ENCODE measurements at places on chromosomes 7 and 10. TPM values are rescaled to one million over a fixed set of nuclear protein-coding genes. Genes with fewer than 3 reads are reported as not detected.

GRCh38 chr7:17722798-17723197 is 217.5 kb downstream of the SNX13 start:
- DNase-seq = no peak

DNA sequence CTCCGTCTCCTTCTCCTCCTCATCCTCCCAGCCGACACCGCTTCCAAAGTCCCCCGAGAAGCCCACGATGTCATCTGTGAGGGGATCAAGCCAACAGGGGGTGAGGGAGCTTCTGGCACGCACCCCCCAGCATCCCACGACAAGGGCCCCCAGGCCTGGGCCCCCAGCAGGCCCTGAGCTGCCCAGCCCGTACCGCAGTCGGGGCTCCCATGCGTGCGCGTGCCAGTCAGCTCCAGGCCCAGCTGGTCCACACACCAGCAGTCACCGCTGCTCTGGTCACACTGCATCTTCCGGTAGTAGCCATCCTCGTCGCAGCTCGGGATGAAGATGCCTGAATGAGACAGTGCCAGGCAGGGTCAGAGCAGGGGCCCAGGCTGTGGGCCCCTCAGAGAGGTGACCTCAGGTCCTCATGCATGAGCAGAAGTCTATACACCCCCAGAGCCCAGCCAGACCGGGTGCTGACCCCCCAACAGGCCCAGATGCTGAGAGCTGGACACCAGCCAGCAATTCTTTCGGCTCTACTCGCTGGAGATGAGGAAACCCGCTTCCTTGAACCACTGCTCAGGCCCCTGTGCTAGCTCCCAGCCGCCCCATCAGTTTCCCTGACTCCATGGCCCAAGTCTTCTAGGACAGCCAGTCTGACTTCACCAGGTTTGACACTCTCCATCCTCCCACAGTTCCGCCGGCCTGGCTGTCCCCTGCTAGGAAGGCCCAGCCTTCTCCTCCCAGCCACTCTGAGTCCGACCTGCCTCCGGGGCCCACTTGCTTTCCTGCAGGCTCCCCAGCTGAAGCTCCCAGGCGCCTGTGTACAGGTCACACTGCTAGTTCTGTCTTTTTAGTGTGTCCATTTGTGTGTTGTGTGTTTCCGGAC is 25.3 kb downstream of the SPOCK2 start:
- DNase-seq = no peak

GRCh38 chr7:94029976-94030375 is 25.8 kb upstream of the BET1 start:
- no peak for DNase-seq

- no peak for DNase-seq
Observed at GRCh38 chr7:48441848-48442492, 270.7 kb downstream of the ABCA13 start.

GRCh38 chr10:112728118-112728883 is 221.7 kb upstream of the TCF7L2 start:
- DNase-seq = no peak

DNA sequence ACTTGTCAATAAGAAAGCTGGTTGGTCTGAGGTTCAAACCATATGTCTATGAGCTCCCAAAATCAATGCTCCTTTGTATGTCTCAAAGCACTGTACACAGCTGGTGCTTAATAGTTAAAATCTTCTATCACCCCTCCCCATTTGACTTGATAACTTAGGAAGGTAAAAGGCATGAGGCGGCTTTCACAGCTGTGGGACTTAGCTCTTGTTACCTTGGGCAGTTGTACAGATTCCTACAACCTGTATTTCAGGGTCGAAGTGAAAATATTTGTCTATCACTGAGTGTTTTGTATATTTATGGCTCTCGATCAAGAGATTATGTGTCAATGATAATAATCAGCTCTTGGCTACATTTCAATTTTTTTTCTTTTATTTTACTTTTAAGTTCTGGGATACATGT is 992 bp upstream of the KIFBP start:
- DNase-seq = no peak

- no peak for DNase-seq
Observed at GRCh38 chr7:2719007-2719406, 31.0 kb downstream of the AMZ1 start.

GRCh38 chr10:62380016-62380415 is 5.8 kb downstream of the ZNF365 start:
- no peak for DNase-seq

- no peak for DNase-seq
Observed at GRCh38 chr7:90178679-90179278, 24.5 kb downstream of the STEAP1 start.

- DNase-seq = no peak
Observed at GRCh38 chr7:18927134-18927533, 190.3 kb downstream of the TWIST1 start.

DNA sequence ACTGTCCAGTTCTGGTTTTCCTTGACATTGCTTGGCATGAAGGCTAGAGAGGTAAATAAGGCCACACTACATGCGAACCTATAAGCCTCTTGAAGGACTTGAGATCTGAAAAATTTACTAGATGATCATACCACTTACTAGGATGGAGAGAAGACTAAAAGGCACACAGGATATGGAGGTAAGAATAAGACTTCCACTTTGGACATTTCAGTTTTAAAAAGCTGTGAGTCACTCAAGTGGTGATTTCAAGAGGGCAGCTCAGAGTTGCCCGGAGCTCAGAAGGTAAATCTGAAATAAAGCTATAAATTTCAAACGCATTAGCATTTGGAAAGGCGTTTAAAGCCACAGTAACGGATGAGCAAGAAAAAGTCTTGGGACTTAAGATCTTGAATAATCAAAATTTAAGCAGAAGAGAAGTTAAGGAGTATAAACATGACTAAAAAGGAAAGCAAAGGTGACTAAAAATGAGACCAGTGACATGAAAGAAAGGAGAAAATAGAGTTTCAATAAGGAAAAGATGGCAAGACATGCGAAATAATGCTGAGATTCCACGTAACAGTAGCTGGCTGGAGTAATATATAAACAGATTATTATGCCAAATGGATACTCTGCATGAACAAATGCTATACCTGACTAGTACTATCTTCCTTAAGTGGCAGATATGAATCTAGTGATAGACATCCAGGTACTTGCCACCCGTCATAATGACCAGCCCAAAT is 68.3 kb downstream of the SNX13 start:
- no peak for DNase-seq

GRCh38 chr7:20438248-20438647 is 107.5 kb downstream of the ITGB8 start:
- DNase-seq = no peak

DNA sequence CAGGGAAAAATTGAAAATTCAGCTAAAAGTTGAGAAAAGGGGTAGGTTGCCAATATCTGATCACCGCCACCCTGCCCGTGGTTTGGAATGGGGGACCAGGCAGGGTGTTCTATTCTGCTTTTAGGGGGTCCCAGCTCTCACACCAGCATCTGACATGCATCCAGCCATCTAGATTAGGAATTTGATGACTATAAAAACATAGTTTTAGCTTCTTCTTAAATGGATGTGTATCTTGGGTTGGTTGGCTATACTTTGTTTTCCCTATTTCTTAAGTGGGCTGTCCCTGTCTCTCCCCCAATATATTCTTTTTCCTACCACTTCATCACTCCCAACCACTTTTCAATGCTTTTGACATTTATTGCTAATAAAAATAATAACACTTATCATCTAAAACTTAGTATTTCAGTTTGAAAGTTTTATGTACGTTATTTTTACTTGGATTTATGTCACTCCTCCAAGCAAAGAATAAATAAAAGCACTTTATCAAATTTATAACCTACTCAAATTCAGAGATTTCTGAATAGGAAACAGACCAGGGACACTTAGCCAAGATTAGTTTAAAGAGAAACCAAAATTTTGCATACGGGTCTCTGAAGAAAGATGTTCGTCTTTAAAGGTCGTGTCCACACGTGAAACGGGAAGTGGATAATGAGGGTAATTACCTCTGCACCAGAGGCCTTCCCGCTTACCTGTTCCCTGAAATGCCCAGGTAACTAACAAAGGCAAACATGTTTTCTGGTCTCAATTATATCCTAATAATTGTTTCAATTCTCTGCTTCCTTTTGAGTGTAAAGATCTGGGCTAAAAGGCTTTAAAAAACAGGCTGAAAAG is 233.2 kb upstream of the AUTS2 start:
- DNase-seq = no peak

Gene MYL10
- 0.55 TPM for polyA plus RNA-seq

Gene FGFR2
- 327 TPM for polyA plus RNA-seq

Gene FAM25C
- not detected for polyA plus RNA-seq

Gene KCP
- 9.6 TPM for polyA plus RNA-seq

Gene SLC16A9
- 33.1 TPM for polyA plus RNA-seq

Gene PNLIPRP3
- not detected for polyA plus RNA-seq

Gene MUC12
- 0.85 TPM for polyA plus RNA-seq

Gene A1CF
- polyA plus RNA-seq = 0.05 TPM

Gene CCZ1
- polyA plus RNA-seq = 69.7 TPM

Gene HERPUD2
- 45.9 TPM for polyA plus RNA-seq
